ENCODE measurements at places on chromosomes 7 and 10.

- no peak for DNase-seq
Observed at GRCh38 chr10:70106958-70107791, 25.4 kb downstream of the AIFM2 start.

DNA sequence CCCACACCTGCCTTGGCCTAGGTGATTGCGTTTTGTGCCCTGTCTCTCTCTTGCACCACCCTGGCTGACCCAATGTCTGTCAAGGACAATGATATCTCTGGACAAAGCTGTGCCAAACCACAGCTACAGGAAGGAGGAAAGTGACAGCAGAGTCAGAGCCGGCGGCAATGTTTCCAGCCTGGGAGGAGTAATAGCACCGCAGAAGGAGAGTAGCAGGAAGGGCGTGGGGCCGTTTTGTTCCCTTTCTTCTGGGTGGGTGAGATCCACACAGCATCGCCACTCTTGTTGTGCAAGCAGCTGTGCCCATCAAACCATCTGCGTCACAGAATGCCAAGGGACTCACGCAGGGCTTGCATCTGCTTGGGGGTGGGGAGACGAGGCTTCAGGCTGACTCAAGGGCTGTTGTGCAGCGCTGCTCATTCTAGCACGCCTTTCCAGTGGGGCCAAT lies 341.6 kb upstream of the AUTS2 start:
- DNase-seq, result no peak

- no peak for DNase-seq
Observed at GRCh38 chr7:89123871-89124270, 328.3 kb upstream of the TEX47 start.

- no peak for DNase-seq
Observed at GRCh38 chr10:3354174-3354900, 181.8 kb upstream of the PITRM1 start.

DNA sequence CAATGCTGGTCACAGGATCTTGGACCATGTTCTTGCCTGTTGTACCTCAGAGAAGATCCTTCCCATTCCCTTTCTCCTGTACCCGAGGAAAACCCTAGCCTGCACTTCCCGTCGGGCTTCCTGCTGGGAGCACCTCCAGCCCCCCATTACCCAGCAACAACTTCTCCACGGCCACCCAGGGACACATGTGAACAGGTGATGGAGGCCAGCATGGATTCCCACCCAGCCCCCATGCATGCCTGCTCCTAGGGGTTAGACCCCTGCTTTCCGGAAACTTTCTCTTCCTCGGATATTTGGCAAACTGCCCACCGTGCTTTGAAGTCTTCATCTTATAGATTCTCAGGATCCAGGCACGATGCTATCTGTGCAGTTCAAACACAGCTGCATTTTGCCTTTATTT lies 67.3 kb downstream of the CALML3 start:
- DNase-seq, result no peak

DNA sequence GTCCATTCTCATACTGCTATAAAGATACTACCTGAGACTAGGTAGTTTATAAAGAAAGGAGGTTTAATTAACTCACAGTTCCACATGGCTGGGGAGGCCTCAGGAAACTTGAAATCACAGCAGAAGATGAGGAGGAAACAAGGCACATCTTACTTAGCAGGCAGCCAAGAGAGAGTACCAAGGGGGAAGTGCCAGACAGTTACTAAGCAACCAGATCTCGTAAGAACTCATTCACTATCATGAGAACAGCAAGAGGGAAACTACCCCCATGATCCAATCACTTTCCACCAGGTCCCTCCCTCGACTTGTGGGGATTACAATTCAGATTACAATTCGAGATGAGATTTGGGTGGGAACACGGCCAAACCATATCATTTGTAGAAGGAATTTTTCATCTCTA lies 36.3 kb downstream of the NHLRC2 start:
- no peak for DNase-seq

DNA sequence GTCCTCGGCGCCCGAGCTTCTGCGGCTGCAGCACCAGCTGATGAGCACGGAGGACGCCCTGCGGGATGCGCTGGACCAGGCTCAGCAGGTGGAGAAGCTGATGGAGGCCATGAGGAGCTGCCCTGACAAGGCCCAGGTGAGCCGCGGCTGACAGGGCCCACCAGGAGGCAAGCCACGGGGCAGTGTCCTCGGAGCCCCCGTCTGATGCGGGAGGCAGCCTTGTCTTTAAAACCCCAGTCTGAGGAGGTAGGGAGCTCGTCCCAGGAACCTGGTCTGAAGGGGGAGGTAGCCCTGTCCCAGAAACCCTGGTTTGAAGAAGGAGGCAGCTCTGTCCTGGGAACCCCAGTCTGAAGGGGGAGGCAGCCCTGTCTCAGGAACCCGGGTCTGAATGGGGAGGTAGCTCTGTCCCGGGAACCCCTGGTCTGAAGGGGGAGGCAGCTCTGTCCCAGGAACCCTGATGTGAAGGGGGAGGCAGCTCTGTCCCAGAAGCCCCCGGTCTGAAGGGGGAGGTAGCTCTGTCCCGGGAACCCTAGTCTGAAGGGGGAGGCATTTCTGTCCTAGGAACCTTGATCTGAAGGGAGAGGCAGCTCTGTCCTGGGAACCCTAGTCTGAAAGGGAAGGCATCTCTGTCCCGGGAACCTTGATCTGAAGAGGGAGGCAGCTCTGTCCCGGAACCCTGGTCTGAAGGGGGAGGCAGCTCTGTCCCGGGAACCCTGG lies 53.1 kb upstream of the GTF2IRD1 start:
- DNase-seq, result no peak

DNA sequence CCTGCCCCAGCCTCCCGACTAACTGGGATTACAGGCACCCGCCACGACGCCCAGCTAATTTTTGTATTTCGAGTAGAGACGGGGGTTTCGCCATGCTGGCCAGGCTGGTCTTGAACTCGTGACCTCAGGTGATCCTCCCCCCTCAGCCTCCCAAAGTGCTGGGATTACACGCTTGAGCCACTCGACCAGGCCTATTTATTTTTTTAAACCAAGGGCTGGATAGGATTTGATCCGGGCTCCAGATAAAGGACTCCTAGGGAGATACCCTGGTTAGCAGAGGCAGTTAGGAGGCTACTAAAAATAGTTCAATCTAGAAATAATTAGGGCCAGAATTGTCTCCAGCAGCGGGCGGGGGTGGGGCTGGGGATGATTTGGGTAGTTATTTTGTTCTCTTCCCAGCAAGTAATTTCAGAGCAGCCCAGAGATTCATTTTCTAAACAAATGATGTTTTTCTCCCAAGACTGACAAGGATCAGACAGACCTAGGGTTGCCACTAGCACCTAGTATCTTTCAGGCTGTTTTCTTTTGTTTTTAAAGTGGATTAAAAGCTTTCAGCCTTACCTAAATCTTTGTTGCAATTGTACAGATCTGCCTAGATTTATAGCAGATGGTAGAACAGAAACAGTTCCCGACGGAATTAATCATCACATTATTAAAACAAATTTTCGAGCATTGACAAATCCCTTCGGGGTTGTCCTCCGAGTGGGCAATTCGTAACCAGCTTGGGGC lies 859 bp upstream of the SMC3 start:
- peak; percentile 57 for DNase-seq

DNA sequence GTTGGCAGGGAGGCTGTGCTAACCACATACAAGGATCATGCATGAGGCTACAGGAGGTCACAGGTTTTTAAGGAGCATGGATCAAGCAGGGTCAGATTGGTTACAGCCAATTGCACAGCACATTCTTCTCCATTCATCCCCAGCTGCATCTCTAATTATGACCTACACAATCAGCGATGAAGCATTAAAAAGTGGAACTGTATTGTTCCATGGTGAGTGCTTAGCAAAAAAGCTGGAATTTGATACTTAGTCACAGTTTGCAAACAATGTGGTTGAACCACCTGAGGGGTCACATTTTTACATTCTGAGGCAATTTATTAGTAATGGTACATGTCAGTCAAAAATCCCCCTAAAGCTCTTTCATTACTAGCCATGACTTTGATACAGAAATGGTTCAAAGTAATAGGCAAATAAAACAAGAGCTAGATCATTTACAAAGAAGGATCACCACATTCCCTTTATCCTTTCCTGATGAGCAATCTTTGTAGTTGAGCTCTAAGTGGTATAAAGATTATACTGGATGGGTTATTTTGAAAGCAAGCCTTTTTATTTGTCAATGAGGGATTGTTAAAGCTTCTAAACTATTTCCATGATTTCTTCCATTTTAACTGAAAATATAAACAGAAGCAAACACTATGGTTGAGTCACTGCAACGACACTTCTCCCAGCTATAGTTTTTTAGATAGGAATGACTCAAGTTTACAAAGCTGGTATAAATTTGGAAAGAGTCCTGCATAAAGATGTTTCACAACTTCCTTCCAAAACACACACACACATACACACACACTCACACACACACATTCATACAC lies 217.8 kb upstream of the SEMA3A start:
- DNase-seq, result peak; percentile 95

- no peak for DNase-seq
Observed at GRCh38 chr7:33145156-33145555, 15.8 kb downstream of the BBS9 start.

GRCh38 chr10:119893074-119893473 lies 544 bp downstream of the SEC23IP start:
- DNase-seq, result no peak

GRCh38 chr7:94364816-94365215 lies 29.9 kb upstream of the COL1A2 start:
- DNase-seq, result no peak

DNA sequence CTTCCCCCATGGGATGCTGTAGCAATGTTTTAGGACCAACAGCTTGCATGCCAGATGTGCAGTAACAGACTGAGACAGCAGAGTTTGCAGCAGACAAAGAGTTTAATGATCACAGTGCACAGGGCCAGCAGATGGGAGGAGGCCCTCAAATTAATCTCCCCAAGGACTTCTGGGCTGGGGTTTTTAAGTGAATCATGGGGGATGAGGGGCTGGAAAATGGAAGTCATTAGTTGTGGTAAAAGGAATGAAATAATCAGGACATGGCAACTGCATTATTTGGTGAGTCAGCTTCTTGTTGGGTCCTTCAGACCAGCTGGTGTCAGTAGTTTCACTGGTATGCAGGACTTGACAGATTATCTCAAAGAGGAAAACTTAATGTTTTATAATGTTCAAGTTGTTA lies 12.6 kb upstream of the NRBF2 start:
- no peak for DNase-seq

DNA sequence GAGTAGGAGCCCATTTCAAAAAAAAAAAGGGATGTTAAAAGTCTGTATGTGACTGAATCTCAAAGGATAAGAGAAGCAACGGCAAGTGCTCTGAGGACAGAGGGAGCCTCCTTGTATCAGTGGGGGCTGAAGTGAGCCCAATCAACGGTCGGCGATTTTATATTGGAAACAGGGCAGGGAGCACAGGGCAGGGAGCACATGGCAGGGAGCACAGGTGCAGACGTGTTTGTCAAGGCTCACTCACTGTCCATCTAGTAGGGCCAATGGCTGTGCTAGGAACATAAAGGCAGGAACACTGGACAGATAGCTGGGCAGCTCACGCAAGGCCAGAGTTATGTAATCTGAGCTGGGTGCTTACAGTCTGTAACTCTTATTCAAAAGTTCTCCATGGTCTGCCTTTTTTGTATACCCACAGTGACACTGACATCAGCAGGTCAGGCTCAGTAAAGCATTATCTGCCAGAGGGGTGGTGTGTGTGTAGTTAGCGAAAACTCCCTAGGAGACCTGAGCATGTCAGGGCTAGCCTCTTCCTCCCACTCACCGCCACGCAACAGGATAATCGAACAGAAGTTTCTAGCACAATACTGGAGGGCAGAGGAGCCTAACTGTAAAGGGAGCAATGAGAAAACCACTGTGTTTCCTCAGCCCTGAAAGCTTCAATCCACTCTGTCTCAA lies 15.4 kb downstream of the AKR1B1 start:
- DNase-seq, result no peak

Data from kidney glomerular epithelial cell (primary cell).